Uterine smooth muscle cell (primary cell): ENCODE measurements at places on chromosomes 3 and 15. TPM values are rescaled to one million over a fixed set of nuclear protein-coding genes. Genes with fewer than 3 reads are reported as not detected.

The TGM4 gene
- not detected in 2 replicates for total RNA-seq

The TMCO5A gene
- under 0.01 TPM in 1 of 2 replicates, not detected in the other for total RNA-seq

The RGMA gene
- total RNA-seq, result 0.22 and 0.50 TPM in 2 replicates

The COL6A5 gene
- total RNA-seq, result under 0.01 TPM in 1 of 2 replicates, not detected in the other

The ROPN1 gene
- total RNA-seq, result not detected in 2 replicates

The SPATA12 gene
- 0.11 TPM in 1 of 2 replicates, not detected in the other for total RNA-seq

The LAMB2 gene
- total RNA-seq, result 296 and 640 TPM in 2 replicates

The CCK gene
- 0.62 and 1.1 TPM in 2 replicates for total RNA-seq

The GADL1 gene
- under 0.01 TPM in 1 of 2 replicates, not detected in the other for total RNA-seq

The FAM81A gene
- total RNA-seq, result 0.66 and 1.00 TPM in 2 replicates

The ARGFX gene
- total RNA-seq, result not detected in 2 replicates

The OXSM gene
- total RNA-seq, result 12.2 and 14.4 TPM in 2 replicates

The RTP3 gene
- total RNA-seq, result not detected in 2 replicates

The WDR49 gene
- under 0.01 and 0.25 TPM in 2 replicates for total RNA-seq

The ZNF621 gene
- total RNA-seq, result 15.5 and 20.4 TPM in 2 replicates

The RAB6B gene
- total RNA-seq, result 0.22 and 0.37 TPM in 2 replicates

The ACTRT3 gene
- total RNA-seq, result 3.7 and 4.2 TPM in 2 replicates

The RETNLB gene
- total RNA-seq, result not detected in 2 replicates

The PRC1 gene
- total RNA-seq, result 106 and 489 TPM in 2 replicates

The NUDT16 gene
- total RNA-seq, result 15.0 and 16.4 TPM in 2 replicates

The GABRG3 gene
- total RNA-seq, result not detected in 2 replicates

The DCLK3 gene
- total RNA-seq, result under 0.01 TPM in 1 of 2 replicates, not detected in the other

The IL17RB gene
- 0.11 and 0.12 TPM in 2 replicates for total RNA-seq

The EIF2B5 gene
- total RNA-seq, result 37.4 and 57.3 TPM in 2 replicates

The AGBL1 gene
- not detected in 2 replicates for total RNA-seq

The PDCD10 gene
- 58.1 and 70.1 TPM in 2 replicates for total RNA-seq

The REC114 gene
- not detected in 2 replicates for total RNA-seq

The TPRG1 gene
- 0.87 and 1.8 TPM in 2 replicates for total RNA-seq

The GPR62 gene
- total RNA-seq, result 0.12 TPM in 1 of 2 replicates, not detected in the other

The NR2F2 gene
- 30.2 and 41.1 TPM in 2 replicates for total RNA-seq

The CRYGS gene
- 1.00 and 2.1 TPM in 2 replicates for total RNA-seq

The AP2M1 gene
- total RNA-seq, result 531 and 599 TPM in 2 replicates

The ACKR4 gene
- total RNA-seq, result 1.5 and 2.1 TPM in 2 replicates

The TPRA1 gene
- total RNA-seq, result 34.2 and 54.5 TPM in 2 replicates

The TRA2B gene
- total RNA-seq, result 206 and 353 TPM in 2 replicates

The DUOX1 gene
- total RNA-seq, result not detected in 2 replicates
